ENCODE measurements at places on chromosomes 2 and 18.

DNA sequence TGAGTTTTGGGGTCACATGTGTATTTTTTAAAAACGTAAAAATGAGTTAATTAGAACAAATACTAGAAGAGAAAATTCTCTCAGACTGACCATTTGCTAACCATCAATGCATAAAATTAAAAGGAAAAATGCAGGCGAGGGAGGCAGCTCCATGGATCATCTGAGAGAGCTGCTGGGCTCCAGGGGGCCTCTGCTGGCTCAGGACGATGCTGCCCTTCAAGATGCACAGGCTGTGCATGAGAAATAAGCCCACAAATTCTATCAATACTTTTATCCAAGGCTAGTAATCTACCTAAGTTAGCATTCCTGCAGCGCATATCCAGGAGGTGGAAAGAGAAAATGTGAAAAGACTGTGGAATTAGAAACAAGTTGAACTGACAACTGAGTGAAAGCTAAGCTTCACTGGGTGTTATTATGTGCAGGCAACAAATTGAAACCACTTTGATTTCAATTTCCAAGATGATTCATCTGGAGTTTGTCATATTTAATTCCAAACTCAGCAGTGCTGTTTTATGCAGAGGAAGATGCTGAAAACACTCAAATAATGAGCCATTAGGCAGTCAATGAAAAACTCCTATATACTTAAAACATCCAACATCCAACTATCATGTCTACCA, 261.1 kb downstream of the NBAS start:
- no peak for DNase-seq

- DNase-seq = no peak
Measured at GRCh38 chr18:54163453-54163852, 61.0 kb downstream of the MBD2 start.

- no peak for DNase-seq
Measured at GRCh38 chr2:72915907-72916742, 1.2 kb upstream of the EMX1 start.

DNA sequence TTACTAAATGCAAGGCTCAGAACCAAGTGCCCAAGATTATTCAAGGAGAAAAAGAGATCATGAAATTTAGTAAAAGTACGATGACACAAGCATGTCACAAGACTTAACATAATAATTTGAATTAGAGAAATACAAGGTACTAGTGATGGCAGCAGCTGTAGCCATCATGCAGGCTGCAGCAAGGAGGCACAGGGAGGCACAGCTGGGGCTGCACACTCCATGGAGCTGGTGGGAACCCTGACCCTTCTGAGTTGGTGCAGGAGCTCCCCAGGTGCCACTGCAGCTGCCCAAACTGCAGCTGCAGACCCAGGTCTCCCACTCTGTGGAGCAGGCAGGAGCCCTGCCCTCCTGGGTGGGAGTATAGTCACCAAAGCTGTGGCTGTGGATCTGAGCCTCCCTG, 46.0 kb downstream of the COL3A1 start:
- no peak for DNase-seq

GRCh38 chr2:19038071-19039015, 320.1 kb downstream of the OSR1 start:
- no peak for DNase-seq

GRCh38 chr2:226796840-226797288, 2.8 kb downstream of the IRS1 start:
- no peak for DNase-seq
